ENCODE measurements at places on chromosomes 16 and 17.

DNA sequence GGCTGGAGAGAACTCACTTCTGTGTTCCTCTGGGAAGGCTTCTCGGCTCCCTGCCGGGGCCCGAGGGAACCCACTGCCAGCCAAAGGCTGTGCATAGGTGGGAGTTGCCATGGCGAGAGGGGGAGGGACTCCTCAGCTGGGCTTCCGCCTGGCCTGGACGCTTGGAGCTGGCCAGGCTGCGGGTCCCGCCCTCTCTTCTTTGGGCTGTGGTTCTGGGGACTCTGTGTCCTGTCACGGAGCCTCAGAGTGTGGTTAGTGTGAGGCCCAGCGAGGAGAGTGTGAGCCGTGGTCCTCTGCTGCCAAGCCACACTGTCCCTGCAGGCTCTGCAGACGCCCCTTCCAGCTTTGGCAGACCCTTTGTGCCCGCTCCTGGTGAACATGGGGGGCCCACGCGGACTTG, 123.1 kb downstream of the OR1D5 start:
- no peak for DNase-seq

DNA sequence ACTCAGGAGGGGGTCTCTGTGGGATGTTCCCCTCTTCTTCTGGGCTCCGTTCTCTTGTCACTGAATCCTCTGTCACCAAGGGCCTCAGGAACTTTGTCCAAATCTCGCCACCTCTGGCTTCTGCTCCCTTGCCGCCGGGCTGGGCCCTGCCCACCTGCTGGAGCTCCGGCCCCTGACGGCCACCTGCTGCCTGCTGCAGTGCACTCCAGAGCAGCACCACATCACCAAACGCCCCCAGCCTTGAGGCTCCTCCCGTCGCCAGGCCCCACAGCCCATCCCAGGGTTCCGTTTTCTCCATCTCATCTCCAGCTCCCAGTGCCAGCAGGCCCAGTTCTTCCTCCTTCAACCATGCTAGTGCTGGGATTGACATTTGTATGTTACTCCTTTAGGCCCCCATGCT, 43.6 kb downstream of the FOXL1 start:
- no peak for DNase-seq

DNA sequence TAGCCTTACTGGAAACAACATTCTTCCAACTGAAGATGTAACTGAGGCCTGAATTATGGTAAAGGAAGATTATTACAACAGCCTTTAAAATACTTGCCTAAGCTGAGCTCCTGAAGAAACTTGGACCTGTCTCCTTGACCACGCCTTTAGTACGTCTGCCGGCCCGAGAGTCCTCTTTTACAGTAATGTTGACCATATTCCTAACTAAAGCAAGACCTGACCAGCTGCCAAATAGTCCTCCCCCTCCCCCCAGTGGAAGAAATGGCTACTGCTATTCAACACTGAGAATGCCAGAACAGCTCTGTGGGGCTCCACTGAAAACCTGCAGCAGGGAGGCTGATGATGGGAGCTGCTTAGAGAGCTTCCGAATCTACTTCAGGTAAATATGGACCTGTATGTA, 12.6 kb upstream of the FOXJ1 start:
- no peak for DNase-seq

DNA sequence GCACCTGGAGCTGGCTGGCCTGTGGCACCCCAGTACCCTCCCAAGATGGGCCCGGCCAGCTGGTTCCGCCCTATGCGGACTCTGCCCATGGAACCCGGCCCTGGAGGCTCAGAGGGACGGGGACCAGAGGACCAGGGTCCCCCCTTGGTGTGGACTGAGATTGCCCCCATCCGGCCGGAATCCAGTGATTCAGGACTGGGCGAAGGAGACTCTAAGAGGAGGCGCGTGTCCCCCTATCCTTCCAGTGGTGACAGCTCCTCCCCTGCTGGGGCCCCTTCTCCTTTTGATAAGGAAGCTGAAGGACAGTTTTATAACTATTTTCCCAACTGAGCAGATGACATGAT, 12.0 kb downstream of the TBX21 start:
- no peak for DNase-seq

DNA sequence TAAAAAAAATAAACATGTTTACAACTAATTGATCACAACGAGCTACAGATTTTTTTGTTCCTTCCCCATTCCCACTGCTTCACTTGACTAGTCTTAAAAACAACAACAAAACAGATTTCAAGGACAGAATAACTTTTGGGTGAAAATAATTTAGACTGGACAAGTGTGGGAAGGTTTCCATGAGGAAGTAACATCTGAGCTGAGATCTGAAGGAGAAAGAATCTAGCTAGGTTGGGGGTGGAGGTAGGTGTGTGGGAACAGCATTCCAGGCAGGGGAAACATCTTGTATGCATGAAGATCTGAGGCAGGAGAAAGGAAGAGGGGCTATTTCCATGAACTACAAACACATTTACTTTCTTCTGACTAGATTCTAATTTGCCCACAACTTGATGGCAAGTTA, 9.2 kb downstream of the BRD7 start:
- DNase-seq: no peak

- no peak for DNase-seq
Observed at GRCh38 chr16:85288869-85289660, 176.8 kb upstream of the CIBAR2 start.

GRCh38 chr16:81319221-81319912, 4.6 kb downstream of the GAN start:
- DNase-seq: no peak

- DNase-seq: no peak
Observed at GRCh38 chr17:79952265-79952877, 83.3 kb downstream of the TBC1D16 start.

DNA sequence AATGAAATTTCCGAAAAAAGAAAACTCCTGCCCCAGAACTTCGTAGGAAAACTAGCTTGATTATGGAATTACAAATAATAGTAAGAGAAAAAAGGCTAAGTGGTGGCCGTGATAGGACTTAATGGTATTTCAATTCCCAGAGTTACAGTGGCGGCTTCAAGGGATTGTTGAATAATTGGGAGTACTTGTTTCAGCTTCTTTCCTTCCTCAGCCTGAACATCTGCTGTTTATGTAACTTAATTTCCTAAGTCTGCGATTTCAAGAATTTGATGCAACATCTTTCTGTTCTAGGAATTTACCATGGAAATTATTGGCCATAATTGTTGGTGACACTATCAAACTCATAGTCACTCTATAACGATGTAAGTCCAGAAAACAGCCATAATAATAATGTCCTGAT, 684 bp upstream of the APPBP2 start:
- no peak for DNase-seq

GRCh38 chr16:31008149-31008548, 2.3 kb downstream of the STX1B start:
- DNase-seq: no peak

- no peak for DNase-seq
Observed at GRCh38 chr17:37194208-37194607, 181.6 kb upstream of the C17orf78 start.

DNA sequence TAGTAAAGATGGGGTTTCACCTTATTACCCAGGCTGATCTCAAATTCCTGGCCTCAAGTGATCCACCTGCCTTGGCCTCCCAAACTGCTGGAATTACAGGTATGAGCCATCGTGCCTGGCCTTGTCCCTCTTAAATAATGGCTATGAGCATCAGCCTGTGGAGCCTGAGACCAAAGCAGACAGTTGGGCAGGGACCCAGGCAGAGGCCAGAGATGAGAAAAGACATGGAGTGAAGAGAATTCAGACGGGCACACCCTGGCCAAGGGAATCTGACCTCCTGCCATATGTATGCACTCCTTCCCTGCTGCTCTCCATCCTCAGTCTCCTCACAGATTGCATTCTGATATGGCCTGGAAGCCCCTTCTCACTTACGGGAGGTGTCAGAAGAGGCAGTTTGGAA, 98.4 kb upstream of the DNAH9 start:
- no peak for DNase-seq

GRCh38 chr17:37068266-37068665, 119.5 kb downstream of the AATF start:
- no peak for DNase-seq

GRCh38 chr16:5377280-5377898, 279.8 kb upstream of the EEF2KMT start:
- DNase-seq: no peak

All from vagina (tissue), 2 donors.